Stimulated activated CD4-positive, alpha-beta T cell treated with anti-CD3 and anti-CD28 coated beads, Interleukin-1b, Interleukin-23, amount 100 ng/mL, for 48 hours (primary cell): ENCODE measurements at places on chromosomes 5 and 9.

DNA sequence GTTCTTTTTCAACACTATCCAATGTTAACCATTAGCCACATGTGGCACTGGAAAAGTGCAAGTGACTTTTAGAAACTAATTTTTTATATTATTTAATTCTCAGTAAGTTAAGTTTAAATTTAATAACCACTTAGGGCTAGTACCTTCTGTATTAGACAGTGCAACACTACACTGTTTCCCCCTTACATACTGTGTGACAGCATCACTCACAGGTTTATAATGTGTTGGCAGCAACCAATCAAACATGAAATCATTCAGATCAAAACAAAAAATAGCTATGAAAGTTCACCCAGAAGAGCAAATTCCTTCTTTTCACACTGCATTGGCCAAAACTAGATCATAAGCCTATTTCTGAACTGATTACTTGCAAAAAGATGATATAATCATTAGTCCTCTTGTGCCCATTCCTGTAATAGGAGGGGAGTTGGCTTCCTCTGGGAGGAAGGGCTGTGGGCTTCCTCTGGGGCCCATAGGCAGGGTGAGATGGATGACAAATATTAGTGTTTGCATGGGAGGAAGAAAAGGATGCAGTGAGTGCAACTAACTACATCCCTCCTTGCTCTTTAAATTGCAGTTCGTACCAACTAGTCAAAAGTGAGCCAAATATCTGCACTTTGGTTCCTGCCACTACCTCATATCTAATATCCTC lies 708.1 kb upstream of the RGMB start:
- DNase-seq: no peak

- no peak for DNase-seq
These were observed 100.9 kb downstream of the PRKACG start for GRCh38 chr9:68913054-68913453.

DNA sequence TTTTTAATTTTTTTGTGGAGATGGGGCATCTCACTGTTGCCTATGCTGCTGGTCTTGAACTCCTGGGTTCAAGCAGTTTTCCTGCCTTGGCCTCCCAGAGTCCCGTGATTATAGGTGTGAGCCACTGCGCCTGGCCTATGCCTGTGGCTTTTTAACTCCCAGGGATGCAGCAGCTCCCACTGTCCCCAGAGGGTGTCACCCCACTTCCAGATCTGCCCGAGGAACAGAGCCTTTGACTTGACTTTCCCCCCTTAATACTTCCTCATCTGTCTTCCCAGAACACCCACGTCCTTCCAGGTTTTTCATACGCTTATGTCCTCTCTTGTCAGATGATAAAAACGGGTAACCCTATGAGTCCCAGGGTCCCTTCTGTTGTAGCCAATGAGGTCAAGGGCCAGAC lies 7.6 kb upstream of the PRRC2B start:
- DNase-seq: no peak

- no peak for DNase-seq
These were observed 32.6 kb downstream of the CSNK1A1 start for GRCh38 chr5:149518620-149519019.

DNA sequence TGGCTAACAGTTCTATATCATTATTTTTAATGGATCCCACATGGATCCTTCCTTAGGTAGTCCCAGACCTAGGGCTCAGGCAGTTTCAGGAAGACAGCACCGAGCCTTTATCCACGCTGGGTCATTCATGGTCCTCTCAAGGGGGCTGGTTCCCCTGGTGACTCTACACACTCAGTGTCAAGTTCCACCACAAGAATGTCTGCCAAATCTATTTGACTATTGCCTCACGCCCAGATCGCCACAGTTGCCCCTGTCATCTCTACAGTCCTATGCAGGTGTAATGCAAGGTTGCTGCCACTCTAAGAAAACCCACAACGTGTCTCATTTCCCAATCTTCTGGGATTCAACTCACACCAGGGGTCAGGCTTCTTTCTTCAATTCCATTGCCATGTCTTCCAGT lies 8.0 kb upstream of the ZNF366 start:
- no peak for DNase-seq

GRCh38 chr9:126207256-126207655 lies 119.4 kb upstream of the MVB12B start:
- no peak for DNase-seq

GRCh38 chr5:176535664-176536131 lies 1.5 kb downstream of the RNF44 start:
- no peak for DNase-seq

DNA sequence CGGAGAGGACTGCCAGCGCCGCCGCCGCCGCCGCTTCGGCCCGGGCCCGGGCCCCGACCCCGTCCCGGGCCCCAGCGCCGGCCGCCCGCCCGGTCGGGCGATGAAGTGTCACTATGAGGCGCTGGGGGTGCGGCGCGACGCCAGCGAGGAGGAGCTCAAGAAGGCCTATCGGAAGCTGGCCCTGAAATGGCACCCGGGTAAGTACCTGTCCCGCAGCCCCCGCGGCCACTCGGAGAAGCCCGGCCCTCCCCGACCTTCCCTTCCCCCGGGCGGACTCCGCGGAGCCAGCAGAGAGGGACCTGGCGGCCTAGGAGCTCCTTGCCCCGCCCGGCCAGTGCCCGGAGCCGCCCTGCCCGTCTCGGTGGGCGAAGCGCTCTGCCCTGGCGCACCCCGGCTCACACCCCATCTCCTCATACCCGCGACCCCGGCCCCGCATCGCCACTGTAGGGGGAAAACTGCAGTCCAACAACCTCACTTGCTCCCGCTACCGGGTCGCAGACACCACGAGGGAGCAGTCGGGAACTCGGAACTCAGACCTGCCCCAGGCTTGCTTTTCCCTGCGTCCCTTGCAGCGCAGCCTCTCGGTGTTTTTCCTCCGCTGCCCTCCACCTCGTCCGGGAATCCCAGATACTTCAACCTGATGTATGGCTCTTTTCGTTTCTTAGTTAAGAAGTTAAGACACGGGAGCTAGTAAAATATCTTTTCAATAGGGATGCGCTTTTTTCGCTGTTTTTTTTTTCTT lies 532 bp downstream of the DNAJC21 start:
- peak; percentile 82 for DNase-seq

- DNase-seq: no peak
These were observed 32.2 kb downstream of the APTX start for GRCh38 chr9:32969270-32969669.

- DNase-seq: no peak
These were observed 152.3 kb upstream of the OR13F1 start for GRCh38 chr9:104351726-104352125.

DNA sequence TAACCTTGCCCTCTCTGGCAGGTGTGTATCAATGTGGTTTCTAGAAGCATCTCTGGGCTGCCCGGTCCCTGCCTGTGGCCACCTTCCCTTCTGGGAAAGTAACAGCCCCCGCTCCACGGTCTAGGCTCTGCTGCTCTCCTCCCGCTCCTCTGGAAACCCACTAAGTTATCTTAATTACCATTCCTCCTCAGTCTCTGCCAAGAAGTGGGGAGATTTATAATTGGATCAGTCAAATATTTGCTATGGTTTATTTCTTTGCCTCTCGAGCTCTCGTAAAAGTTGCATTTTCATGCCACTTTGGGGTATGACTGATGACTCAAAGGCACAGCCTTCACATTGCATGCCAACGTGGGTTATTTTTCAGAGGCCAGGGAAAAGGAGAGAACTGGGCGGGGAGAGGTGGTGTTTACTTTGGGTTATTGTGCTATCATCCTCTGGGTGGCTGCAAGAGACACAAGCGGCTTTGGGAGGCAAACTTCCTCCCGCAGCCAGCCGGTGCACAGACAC lies 205.3 kb upstream of the WWC1 start:
- DNase-seq: no peak

GRCh38 chr5:140228364-140228837 lies 53.4 kb downstream of the CYSTM1 start:
- no peak for DNase-seq

DNA sequence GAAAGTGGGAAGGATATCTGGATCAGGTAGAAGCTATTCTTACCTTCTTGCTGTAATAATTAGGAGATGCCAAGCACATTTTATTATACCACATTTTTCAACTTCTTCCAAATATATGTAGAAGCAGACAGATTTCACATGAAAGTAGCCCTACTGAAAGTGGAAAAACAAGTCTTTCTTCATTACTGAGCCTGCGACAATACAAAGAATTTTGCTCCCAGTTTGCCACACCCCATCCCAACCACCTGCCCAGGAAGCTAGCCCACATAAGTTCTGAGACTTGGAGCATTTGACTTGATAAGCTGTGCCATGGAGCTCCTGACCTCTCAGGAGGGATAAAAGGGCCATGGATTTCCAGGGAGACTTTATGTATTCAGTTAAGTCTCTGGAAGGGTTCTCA lies 249.1 kb upstream of the ADCY2 start:
- DNase-seq: no peak

- DNase-seq: no peak
These were observed 461.9 kb upstream of the PAPPA start for GRCh38 chr9:115691693-115692092.

GRCh38 chr5:97627272-97627671 lies 444.2 kb upstream of the RIOK2 start:
- no peak for DNase-seq

- DNase-seq: peak; percentile 23
These were observed at the start of gene PPP2R2B for GRCh38 chr5:146878476-146879172. Gene PPP2R2B, minus strand, starts transcription at chr5:146878757.

- no peak for DNase-seq
These were observed 743.3 kb upstream of the CDH6 start for GRCh38 chr5:30450153-30450552.

DNA sequence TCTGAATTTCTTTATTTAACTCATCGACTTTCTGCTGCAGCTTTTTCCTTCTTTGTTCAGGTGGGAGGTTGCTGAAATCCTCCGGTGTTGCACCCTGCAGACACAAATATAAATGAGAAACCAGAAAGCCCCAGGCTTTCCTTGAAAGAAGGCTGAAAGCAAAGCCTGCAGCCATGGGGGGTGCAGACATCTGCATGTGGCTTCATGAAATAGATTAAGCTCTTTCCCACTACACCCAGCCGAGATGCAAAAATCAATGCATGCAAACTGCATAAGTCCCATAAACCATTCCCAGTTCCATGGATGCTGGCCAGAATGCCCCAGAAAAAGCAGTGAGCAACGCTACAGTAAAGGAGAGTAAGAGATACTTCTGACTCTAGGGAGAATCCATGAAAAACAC lies 73.6 kb downstream of the USP20 start:
- no peak for DNase-seq

DNA sequence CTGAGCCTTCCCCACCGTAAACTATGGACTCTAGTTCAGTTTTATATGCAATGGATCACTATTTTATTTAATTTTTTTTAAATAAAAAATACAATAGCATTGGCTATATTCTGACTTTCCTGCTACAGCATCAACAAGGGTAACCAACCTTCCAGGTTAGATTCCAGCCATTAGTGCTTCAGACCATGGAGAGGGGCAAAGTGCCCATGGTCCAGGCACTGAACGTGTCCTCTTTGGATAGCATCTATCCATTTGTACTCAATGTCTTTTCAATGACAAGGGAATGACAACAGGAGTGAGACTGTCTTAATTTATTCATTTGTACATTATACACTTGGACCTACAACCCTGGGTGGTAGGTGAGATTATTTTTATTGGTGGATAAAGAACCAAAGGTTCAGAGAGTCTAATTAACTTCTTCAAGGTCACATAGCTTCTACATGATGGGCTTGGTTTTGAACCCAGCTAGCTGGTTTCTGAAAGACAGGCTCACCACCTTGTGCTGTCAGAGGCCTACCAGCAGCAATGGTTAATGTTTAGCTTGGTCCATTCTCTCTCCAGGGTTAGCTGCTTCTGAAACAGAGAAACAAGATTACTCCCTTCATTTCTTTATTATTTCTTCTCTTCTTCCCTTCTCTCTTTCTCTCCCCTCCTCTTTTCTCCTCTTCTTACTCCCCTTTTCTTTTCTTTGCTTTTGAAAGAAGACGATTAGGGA lies 11.5 kb downstream of the TMEM171 start:
- DNase-seq: no peak

DNA sequence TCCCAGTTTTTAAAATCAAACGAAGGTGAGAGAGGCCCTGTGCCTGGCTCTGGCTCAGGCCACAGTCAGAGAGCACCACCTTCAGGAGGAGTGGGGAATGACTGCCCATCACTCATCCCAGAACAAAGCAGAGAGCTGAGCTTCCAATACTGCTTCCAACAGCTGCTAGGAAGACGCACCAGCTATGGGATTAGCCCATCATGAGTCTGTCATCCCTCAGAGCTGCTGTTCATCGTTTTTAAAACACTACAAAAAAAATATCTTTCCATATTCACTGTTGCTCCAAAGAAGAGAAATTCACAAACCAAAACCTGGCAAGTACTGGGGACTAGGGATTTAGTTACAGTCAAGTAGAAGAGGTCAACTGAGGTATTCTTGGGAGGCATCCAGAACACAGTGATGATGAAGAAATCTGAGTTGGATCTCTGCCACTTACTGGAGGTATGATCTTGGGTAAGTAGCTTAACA lies 102.4 kb downstream of the CDK5RAP2 start:
- peak; percentile 9 for DNase-seq

DNA sequence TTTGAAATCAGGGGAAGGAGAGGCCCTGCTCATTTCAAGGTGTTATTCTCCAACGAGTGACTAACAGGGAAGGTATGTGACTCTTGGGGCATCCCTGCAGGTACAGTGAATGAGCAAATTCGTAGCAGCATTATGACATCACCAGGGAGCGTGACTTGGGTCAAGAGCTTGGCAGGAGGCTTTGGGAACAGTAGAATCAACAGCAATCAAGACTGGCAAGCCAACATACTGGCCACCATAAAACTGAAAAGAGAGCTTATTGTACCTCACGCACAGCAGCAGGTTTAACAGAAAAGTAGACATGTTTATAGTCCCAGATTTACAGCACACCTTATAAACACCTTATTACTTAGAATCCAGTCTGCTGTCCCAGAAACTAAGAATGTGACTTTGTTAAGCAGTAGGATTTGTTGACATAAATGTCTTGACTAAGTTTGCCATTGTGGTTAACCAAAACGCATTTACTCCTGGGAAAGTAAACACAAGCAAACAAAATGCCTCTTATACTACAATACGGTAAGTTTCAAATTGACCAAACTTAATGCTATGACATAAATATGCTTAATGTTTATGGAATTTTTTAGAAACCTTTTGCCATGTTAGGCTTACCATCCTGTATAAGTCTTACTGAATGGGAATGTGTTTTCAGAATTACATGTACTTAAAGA lies 297.8 kb downstream of the NPR3 start:
- no peak for DNase-seq

GRCh38 chr9:133854765-133855164 lies 116.6 kb upstream of the SARDH start:
- DNase-seq: no peak

GRCh38 chr5:153358315-153358976 lies 132.0 kb upstream of the GRIA1 start:
- DNase-seq: no peak

- DNase-seq: no peak
These were observed 11.8 kb downstream of the NR2F1 start for GRCh38 chr5:93594591-93595419.

- DNase-seq: no peak
These were observed 54.7 kb upstream of the SIMC1 start for GRCh38 chr5:176183321-176184074.

- DNase-seq: no peak
These were observed 226.3 kb downstream of the SMARCA2 start for GRCh38 chr9:2241461-2241835.
